Stimulated activated CD8-positive, alpha-beta memory T cell treated with anti-CD3 and anti-CD28 coated beads, Interleukin-2, amount 100 ng/mL, for 1 hour (primary cell): ENCODE measurements at places on chromosomes 1 and 21.
A peak's percentile ranks its signal among the peaks of the same experiment; 100 is the strongest.

DNA sequence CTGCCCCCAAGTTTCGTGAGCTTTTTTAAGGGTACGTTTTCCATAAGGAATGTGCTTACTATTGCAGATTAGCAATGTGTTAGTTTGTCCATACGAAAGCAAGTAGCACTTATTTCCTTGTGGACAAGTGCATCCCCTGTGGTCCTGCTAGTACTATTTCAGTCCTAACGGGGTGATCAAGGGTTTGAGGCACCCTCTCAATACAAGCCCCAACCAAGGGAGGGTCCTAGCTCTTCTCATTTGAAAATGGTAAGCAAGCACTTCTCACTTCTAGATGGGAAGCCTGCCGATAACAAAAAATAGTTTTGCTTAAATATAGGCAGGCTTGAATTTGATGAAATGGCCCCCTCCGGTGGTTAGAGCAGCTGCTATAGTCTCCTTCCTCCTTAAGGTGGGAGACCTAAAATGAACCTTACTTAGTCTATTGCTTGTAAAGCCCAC, 64.0 kb upstream of the HMCN1 start:
- DNase-seq = no peak

DNA sequence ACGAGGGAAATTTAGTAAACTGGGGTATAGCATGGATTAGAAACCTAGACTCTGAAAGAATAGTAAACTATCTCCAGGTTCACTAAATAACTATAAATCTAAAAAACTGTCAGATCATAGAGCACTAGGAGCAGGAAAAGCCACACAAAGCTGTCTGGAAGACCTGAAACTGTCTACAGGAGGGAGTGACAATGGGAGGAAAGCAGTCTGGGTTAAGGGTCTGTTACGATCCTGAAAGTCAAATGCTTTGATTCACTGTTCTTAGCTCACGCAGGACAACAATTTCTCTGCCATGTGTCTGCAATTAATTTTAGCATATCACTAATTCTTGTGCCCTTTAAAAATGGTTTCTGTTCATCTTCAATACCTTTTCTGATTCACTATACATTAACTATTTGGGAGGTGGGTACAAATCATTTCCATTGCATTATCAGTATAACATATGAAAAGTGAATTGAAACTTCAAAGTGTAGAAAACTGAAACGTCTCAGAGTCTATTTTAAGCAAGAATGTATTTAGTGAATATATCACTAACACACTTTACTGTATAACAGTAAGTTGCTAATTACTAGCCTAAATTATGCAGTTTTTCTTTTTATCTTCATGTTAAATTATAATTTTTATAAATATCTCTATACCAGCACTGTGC, 18.4 kb downstream of the CEP170 start:
- DNase-seq = no peak

DNA sequence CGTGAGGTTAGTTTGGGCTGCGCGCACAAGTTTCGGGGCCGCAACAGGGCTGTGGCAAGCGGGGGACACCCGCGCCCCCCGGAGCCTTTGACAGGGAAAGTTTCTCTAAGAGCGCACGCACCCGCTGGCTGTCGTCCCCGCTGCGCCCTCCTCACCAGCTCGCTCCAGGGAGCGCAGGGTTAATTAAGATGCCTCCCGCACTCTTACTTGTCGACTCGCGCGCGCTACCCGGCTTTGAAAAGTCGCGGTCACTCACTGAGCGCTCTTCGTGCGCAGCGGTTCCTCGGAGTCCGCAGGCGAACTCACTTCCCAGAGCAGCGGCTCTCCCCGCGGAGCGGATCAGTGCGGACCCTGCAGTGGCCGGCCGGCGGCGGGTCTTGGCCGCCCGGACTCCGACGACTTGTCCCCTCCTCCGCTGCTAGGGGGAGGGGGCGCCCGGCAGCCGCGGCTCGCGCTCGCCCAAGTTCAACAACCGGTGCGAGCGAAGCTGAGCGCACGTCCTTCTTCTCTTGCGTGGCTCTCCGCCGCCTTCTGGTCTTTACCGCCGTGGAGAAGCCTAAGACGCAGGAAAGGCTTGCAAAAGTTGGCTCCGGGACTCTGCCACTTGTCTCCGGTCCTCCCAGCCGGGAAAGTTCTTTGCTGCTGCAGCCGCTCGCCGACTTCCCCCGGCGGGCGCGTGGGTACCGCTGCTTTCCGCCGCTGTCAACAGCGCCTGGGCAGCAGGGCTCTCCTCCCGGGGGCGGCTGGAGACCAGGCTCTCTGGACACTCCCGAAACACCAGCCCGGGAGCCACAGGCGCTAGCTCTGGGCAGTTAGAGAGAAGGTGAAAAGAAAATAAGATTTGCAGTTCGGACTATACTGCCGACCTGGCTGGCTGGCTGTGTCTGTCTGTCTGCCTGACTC, 506 bp downstream of the JUN start:
- peak; percentile 8 for DNase-seq

DNA sequence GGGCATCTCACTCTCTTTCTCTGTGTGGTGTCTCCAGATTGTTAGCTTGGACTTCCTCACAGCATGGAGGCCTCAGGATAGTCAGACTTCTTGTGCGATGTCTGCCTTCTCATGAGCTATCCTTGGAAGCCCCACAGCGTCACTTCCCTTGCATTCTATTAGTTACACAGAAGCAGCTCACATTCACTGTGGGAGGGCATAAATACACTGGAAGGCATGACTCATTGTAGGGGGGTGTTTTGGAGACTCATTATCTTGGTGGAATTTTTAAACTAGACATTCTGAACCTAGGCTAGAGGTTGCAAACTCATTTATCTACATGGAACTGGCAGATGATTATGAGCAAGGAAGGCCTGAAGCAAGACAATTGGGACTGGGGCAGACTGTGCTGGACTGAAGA, 21.4 kb upstream of the FASLG start:
- no peak for DNase-seq

- peak; percentile 16 for DNase-seq
Measured at GRCh38 chr1:230127105-230128054, 60.3 kb downstream of the GALNT2 start.

- DNase-seq = no peak
Measured at GRCh38 chr1:25477448-25478034, 46.8 kb downstream of the MACO1 start.

- DNase-seq = no peak
Measured at GRCh38 chr21:31752352-31752751, 20.4 kb upstream of the SCAF4 start.

DNA sequence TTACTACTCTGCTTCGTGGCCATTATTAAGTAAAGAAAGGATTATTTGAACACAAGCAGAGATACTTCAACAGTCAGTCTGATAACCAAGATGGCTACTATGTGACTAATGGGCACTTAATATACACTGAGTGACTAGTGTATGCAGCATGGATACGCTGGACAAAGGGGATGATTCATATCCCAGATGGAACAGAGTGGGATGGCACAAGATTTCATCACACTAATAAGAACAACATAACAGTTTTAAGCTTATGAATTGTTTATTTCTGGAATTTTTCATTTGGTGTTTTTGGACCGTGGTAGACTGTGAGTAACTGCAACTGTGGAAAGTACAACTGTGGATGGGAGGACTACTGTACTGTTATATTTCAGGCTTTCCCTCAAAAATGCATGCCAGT, 9.4 kb downstream of the ZCCHC17 start:
- no peak for DNase-seq

DNA sequence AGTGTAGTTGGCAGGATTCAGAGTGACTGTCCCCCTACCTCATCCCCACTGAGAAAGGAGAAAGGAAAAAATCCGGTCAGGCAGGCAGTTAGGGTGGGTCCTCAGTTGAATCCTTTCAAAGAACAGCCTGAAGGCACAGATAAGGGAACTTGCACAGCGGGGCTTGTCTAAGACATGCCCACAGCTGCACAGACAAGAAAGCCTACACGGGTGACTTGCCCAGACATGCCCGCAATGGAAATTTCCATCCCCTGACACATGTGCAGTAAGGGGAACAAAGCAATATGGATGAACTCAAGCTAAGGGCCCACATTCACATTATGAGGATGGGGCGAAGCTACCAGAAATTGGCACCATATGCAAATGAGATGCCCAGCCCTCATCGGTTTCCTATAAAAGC, 82.5 kb downstream of the DESI2 start:
- DNase-seq = no peak

DNA sequence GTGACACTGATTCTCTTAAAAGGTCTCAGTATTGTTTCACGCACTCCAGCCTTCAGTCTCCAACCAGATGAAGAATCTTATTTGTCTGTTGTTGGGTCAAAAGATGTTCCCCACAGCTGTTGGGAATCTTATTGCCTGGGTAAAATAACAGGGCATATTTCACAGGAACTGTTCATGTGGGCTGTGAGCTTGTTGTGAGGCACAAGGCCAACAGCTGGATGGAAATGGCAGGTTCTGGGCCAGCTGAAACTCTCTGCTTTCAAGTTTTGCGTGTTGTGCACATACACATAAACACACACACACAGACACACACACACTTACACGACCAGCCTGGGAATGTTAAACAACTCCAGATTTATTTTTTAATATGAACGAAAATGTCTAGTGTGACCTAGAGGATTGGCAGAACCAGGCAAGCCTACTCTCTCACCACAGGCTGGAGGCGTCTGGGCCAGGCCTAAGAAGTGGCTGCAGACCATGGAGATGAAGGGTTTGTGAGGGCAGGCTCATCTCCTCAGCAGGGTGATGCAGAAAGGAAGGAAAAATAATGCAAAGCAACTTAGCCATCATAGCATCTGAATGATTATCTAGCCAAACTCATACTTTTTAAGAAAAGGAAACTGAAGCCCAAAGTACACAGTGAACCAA, 357.0 kb downstream of the TTLL7 start:
- DNase-seq = no peak

GRCh38 chr1:14217384-14217783, 381.1 kb upstream of the KAZN start:
- DNase-seq = no peak

- no peak for DNase-seq
Measured at GRCh38 chr1:44628962-44629756, 45.1 kb downstream of the TMEM53 start.

DNA sequence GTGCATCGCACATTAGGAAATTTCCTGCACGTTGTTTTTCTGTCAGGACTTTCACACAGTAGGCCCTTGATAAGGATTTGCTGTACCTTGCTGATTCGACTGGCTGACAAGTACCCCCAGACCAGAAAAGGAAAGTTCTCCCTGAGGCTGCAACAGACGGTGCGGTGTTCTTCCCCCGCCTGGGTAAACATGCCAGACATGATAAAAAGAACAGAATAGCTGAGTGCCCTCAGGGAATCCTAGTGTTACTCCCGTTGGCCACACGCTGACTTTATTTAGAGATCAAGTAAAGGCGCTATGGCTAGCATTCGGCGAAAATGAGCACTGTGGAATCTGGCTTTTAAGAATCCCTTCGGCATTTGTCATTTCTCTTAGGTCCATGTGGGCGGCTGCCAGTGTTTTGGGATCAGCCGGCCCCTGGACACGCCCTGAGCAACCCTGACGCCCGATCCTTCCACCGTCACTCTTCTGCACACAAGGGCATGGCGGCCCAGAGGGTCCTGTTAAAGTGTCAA, 607.7 kb downstream of the KIF26B start:
- no peak for DNase-seq

GRCh38 chr1:236301080-236301957, 19.6 kb upstream of the ERO1B start:
- DNase-seq = no peak

GRCh38 chr1:105137543-105138457, 1388.1 kb downstream of the AMY1C start:
- no peak for DNase-seq

GRCh38 chr1:113217447-113218208, 144.6 kb downstream of the LRIG2 start:
- DNase-seq = no peak

GRCh38 chr21:20452935-20453334, 545.3 kb upstream of the NCAM2 start:
- no peak for DNase-seq

DNA sequence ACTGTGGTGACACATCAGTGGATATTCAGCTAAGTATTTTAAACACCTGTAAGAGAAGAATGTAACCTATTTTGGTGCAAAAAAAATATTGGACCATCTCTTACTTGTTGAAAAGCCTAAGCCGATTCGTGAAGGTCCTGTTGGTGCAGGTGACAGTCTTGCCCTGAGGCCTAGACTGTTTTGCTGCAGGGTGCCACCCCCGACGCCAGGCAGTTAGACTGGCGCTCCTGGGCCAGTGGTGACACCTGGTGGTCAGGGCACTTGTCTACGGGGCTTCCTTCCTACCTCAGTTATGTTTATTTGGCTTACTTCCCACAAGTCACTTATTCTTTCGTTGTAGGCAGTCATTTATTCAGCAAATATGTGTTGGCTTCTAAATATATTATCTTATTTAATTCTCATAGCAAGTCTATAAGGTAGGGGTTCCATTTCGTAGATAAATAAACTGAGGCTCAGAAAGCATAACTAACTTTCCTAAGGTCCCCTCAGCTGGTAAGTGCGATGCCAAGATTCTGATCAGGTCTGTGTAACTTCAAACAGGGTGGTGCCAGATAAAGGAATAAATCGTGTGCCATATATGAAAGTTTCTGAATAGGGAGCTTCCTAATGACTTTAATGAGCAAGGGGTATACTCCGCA, 1.9 kb downstream of the EEIG2 start:
- DNase-seq = peak; percentile 74

DNA sequence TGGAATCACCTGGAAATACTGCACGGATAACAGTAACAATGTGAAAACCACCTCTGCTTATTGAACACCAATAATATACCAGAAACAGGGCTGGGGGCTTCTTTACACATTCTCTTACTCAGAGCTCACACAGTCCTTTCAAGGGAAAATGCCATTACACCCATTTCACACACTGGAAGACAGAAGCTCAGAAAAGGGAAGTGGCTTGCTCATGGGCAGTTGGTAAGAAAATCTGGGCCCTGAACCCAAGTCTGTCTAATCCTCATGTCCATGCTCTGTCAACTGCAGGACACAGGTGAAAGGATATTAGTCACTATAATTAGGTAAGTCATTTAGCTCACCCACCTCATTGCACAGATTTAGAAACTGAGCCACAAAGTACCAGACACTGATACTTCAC, 18.6 kb downstream of the C8A start:
- no peak for DNase-seq

- DNase-seq = no peak
Measured at GRCh38 chr1:182602935-182603645, 1.1 kb downstream of the RGS16 start.

DNA sequence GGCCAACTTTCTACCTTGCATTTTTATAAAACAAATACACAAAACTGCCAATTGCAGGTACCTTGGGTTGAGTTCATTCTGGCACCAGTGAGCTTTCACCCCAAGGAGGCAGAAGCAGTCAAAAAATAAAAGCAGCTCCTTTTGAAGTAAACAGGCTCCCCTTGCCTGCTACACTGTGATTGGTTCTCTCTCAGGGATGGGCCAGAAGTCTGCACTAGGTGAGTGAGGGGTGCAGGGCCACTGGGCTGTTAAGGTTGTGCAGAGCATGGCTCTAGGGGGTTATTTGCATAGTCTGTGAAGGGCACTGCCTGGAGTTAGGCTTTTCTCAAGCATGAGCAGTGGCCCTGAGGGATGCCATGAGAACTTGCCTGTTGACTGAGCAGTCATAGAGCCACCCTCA, 39.1 kb downstream of the AKNAD1 start:
- no peak for DNase-seq
